ENCODE measurements at places on chromosomes 13 and 19.
A peak's percentile ranks its signal among the peaks of the same experiment; 100 is the strongest.

- DNase-seq, result no peak
Observed at GRCh38 chr13:67140006-67140405, 90.1 kb downstream of the PCDH9 start.

- peak; percentile 65 for DNase-seq
Observed at GRCh38 chr13:21458451-21458812, 671 bp downstream of the ZDHHC20 start.

- no peak for DNase-seq
Observed at GRCh38 chr13:100523981-100524386, 64.6 kb downstream of the GGACT start.

- peak; percentile 27 for DNase-seq
Observed at GRCh38 chr13:36986462-36987240, 12.5 kb downstream of the ALG5 start.

GRCh38 chr19:18514800-18515682 is 6.8 kb downstream of the ELL start:
- DNase-seq, result peak; percentile 82

DNA sequence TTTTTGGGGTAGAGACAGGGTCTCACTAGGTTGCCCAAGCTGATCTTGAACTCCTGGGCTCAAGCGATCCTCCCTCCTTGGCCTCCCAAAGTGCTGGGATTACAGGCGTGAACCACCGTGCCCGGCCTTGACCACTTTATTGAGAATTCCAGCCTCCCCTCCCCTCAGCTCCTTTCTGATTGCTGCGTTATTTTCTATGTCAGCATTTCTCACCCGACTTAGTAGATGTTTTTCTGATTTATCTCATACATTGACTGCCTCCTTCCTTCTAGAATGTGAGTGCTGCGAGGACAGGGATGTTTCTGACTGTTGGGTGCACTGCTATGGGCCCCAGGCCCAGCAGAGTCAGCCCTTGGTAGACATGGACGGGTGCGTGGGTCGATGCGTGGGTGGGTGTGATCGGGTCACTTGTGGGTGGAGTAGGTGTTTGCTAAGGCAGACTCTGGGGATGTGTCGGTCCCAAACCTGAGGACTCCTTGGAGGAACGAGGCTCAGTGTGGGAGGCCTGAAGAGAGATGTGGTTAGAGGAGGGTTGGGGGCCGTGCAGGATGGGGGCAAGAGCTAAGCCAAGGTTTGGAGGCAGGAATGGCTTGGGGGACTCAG is 34.2 kb upstream of the NCCRP1 start:
- DNase-seq, result no peak
